HCEC 1CT (cell line): ENCODE measurements at places on chromosomes 5 and 9.

- DNase-seq, result peak; percentile 76
Observed at GRCh38 chr5:88792144-88792840, 90.7 kb downstream of the MEF2C start.

GRCh38 chr9:126849591-126850225, 10.7 kb upstream of the ZBTB34 start:
- no peak for DNase-seq

DNA sequence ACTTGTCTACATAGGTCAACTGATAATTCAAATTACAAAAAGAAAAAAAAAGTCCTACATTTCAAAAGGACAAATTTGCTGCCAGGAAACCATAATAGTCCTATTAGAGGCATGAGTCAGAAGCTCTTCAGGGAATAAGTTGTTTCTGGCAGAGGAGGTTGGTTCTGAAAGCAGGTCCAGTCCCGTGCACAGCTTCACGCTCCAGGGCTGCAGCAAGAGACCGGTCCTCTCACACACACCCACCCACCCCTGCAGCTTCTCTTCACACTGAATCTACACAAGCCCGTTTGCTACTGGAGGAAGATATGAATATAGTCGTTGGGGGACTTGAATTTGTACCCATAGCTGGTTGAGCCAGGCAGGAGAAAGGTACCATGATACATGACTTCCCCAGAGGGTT, 36.9 kb upstream of the SLC1A3 start:
- DNase-seq, result no peak

GRCh38 chr9:34246453-34246852, 67.6 kb downstream of the UBAP1 start:
- DNase-seq, result no peak

DNA sequence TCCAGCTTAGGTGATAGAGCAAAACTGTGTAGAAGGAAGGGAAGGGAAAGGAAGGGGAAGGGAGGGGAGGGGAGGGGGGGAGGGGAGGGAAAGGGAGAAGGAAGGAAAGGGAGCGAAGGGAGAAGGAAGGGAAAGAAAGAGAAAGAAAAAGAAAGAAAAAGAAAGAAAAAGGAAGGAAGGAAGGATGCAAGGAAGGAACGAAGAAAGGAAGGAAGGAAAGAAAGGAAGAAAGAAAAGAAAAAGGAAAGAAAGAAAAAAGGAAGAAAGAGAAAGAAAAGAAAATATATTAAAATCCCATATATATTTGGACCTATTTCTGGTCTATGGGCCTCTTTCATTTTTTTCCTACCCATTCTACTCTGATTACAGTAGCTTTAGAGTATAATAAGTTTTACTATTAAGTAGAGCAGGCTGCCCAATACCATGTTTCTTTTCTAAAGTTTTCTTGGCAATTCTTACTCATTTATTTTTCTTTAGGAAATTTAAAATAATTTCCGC, 229.1 kb downstream of the AUH start:
- no peak for DNase-seq

DNA sequence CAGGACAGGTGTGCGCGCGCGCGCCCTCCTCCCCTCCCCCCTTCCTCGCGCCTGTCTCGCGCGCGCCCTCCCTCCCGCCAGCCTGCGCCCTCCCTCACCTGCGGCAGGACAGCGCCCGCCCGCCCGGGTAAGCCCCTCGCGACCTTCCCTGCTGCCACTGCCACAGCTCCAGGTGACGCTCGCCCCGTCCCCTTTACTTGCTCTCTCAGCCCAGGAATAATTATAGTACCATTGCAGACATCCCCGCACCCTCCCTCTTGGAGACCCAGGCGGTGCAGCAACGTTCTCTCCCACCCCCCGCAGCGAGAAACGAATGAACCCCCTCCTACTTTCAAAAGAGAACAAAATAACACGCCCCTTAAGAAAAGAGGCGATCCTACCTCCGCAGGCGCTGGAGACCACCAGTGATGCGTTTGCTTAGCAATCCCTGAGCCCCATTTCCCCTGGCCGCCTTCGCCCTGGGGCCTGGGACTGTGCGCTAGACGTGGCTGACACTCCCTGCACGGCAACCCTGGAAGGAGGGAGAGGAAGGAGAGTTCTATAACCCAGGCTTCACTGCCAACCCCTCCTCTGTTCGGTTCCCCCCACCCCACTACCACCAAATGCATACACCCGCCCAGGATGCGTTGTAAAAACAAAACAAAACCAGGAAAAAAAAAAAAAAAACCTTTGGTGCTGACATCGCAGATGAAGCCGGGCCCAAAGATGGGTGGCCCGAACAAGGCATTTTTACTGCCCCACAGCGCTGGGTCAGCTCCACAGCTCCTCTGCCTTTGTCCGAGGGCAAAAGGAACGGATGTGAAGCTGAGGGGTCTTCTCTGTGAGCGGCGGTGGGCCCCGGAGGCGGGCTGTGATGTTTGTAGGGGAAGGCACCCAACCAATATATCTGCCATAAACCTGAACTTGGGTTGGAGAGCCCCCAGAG, 5.6 kb upstream of the PURA start:
- no peak for DNase-seq

DNA sequence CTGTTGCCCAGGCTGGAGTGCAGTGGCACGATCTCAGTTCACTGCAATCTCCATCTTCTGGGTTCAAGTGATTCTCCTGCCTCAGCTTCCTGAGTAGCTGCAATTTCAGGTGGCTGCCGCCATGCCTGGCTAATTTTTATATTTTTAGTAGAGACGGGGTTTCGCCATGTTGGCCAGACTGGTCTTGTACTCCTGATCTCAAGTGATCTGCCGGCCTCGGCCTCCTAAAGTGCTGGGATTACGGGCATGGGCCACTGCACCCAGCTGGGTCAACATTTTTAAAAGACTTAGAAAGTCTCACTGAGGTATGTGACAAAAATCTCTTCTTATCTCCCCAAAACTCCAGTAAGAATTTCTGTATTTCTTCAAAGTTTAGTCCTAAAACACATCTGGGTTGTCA, 211.6 kb downstream of the CTNND2 start:
- DNase-seq, result no peak

DNA sequence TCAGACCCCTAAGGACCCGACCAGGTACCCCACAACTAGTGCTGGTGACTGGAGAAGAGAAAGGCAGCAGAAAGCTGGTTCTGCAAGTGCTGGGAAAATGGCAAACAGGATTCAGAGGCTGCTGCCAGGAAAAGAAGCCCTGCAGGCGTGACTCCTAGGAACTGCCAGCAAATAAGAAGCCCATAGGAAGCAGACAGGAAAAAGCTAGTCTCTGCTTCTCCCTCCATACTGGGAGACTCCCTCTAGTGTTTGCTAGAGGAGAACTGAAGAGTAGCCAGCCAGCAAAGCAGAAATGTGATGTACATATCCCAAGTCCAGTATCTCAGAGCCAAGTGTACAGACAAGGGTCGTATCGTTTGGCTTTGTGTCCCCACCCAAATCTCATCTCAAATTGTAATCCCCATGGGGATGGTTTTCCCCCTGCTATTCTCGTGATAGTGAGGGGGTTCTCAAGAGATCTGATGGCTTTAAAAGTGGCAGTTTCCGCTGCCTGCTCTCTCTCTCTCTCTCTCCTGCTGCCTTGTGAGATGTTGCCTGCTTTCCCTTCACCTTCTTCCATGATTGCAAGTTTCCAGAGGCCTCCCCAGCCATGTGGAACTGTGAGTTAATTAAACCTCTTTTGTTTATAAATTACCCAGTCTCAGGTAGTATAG, 38.1 kb upstream of the TUSC1 start:
- no peak for DNase-seq

DNA sequence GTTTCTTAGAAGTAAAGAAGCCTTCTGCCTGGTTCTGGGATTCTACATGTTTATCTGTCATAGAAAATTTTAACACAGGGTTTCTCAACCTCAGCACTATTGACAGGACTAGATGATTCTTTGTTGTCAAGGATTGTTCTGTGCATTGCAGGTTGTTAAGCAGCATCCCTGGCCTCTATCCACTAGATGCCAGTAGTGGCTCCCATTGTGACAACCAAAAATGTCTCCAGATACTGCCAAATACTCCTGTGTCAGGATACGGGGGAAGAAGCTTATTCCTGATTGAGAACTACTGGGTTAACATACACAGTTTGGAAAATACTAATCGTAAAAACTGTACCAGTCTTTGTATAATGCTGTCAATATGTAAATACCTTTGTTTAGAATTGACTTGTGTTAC, 167.1 kb downstream of the NIPBL start:
- no peak for DNase-seq

DNA sequence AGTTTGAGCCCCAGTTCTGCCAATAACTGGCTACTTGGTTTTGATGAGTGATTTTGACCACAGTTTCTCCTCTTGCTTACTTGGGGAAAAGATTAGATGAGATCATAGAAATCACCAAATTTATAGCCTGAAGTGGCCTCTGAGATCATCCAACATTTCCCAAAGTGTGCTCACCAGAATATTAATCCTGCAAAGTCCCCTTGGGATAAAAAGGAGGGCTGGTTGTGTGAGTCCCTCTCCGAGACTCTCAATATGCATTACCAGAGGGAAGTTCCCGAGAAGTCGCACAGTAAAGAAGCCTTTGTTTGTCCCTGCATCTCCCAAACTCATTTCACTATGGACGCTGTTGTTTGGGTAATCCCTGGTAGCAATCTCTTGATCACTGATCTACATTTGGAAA, 88.4 kb upstream of the ADRA1B start:
- DNase-seq, result no peak

GRCh38 chr5:159668556-159668955, 247.7 kb upstream of the ADRA1B start:
- DNase-seq, result no peak

DNA sequence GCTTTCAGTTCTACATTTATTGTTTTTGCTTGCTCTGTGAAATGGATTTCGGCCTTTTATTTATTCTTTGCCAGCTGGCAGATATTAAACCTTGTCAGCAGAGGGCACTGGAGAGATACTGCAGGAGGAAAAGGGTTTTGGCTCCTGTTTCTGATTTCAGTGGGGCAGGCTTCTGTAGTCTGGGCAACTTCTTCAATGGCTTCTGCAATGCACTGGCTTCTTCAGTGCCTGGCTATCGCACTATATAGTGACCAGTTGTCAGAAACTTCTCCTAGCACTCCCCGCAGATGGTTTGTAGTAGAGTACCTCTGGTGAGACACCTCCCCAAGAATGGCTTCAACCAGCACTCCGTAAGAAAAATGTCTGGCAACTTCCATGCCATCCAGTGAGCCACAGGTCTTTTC, 3.2 kb upstream of the NFX1 start:
- peak; percentile 60 for DNase-seq

GRCh38 chr5:1971944-1972343, 89.2 kb upstream of the IRX4 start:
- no peak for DNase-seq

DNA sequence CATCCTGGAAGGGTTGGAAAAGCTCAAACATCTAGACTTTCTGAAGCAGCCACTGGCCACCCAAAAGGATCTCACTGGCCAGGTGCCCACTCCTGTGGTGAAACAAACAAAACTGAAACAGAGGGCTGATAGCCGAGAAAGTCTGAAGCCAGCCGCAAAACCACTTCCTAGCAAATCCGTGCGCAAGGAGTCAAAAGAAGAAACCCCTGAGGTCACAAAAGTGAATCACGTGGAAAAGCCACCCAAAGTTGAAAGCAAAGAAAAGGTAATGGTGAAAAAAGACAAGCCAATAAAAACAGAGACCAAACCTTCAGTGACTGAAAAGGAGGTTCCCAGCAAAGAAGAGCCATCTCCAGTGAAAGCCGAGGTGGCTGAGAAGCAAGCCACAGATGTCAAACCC, 87.6 kb downstream of the MAP1B start:
- DNase-seq, result no peak

- peak; percentile 14 for DNase-seq
Observed at GRCh38 chr9:96554326-96554725, 65.3 kb downstream of the CDC14B start.

- no peak for DNase-seq
Observed at GRCh38 chr5:1931604-1932231, 49.0 kb upstream of the IRX4 start.

DNA sequence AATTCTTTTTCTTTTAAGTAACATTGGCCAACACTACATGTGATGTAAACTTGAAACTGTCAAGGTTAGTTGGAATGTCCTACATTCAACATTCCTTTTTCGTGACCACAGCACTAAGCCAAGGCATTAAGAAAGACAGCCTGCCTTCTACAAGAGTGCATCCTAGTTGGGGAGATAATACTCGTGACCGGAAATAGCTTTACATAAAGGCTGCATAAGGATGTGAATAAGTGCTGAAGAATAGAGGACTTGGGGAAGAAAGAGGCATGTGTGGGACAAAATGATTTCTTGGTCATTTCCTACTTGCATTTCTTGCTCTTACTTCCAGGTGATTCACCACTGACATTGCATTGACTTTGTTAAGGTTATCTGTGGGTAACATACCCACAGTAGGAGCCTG, 282.0 kb downstream of the DMRT2 start:
- no peak for DNase-seq

DNA sequence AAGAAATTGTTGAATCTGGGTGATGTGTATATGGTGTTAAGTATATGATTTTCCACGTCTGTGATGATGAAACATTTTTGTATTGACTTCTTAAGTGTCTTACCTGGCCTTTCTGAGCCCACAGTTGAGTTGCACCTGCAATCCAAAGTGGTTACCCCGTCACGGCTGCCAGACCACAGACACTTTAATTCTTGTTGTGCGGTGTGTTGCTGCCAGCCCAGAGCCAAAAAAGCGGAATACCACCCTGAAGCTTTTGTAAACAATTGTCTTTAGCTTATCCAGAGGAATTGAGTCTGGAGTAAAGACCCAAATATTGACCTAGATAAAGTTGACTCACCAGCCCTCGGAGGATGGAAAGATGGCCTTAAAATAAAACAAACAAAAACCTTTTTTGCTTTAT, 35.1 kb downstream of the MTAP start:
- no peak for DNase-seq

DNA sequence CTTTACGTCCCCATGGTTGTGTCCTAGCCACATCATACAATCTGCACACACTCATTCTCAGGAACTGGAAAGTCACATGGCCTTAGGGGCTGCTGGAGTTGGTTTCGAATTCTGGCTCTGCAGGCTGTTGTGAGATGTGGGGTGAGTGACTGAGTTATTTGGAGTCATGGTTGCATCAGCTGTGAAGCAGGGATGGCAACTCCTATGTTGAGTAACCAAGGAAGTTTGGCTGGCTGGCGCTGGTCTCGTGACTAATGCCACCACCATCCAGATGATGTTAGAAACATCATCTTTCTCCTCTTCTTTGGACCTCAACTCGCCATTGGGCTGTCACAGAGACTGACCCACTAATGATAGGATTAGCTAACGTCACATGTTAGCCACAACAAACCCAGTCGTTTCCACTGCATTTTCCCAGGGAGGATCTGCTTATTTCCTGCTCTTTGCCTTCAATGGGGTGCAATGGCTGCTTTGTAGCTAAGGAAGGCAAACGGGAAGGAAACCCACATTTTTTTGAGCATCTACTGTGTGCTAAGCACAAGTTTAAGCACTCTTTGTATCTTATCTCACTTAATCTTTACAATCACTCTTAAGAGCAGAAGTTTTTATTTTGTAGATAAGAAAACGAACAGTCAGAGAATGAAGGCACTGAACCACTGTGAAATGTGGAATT, 78.1 kb upstream of the UBTD2 start:
- DNase-seq, result peak; percentile 99

GRCh38 chr9:108219664-108220063, 636.1 kb downstream of the ACTL7B start:
- DNase-seq, result no peak
